CD4-positive, alpha-beta T cell treated with Interleukin-12 subunit alpha and Interleukin-12 subunit beta, for 1 hour (primary cell): ENCODE measurements at places on chromosomes 1 and 21.

DNA sequence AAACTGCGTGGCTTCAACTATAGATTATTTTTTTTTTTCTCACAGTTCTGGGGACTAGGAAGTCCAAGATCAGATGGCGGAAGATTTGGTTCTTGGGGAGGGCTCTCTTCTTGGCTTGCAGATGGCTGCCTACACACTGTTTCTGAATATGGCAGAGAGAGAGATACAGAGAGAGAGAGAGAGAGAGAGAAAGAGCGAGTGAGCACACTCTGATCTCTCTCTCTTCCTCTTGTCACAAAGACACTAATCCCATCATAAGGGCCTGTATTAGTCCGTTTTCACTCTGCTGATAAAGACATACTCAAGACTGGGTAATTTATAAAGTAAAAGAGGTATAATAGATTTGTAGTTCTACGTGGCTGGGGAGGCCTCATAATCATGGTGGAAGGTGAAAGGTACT lies 79.5 kb downstream of the IGSF21 start:
- no peak for DNase-seq

DNA sequence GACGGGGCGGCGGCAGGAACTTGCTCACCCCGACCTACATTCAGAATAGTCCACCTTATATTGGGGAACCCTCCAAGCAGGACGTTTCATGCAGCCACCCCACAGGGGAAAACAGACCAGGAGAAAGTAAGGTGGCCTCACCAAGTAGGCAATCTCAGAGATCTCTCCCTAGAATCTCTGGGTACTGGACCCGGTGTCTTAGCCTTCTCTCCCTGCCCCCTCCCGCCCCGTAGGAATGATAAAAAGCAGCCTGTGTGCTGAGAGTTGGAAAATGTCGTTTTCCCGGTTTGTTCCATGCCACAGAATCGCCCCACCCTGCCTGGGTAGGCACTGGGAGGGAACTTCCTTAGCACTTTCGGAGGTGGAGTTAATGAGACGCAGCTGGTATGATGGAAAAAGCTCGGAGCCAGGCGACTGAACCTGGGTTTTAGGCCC lies 789 bp upstream of the PTPN14 start:
- no peak for DNase-seq

DNA sequence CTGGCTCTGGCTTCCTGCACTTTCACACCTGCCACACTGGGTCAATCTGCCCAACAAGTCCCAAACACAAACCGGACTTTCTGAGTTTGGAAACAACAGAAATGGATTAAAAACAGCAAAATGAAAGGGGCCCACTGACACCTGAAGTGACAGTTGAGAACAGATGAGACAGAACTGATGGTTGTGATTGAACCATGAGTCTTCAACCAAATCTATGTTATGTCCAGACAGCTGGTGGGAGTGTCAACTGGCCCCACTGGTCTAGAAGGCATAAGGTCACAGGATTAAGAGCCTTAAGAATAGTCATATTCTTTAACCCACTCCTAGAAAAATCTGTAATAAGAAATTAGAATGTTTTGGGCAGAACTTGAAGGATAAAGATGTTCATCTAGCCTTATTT lies 13.0 kb upstream of the ATP13A2 start:
- DNase-seq = no peak

DNA sequence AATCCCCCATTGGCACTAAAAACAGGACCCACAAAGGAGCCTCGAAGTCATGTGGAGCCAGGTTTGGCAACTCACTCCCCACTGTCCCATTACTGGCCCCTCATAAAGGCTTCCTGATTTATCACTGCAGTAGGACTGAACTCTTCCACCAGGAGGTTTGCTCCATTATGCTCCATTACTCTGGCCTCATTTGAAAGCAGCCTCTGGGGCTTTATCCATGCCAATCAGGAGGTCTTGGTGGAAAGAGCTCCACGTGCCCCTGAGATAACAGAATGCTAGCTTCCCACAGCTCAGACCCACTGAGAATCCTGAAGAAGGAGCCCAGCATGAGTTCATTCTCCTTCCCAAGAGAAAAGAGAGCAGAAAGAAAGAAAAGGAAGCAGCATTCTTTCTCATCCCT lies 76.4 kb downstream of the HIVEP3 start:
- DNase-seq = no peak

GRCh38 chr1:92903765-92904164 lies 57.5 kb downstream of the DIPK1A start:
- DNase-seq = no peak

- no peak for DNase-seq
Measured at GRCh38 chr21:16587141-16587581, 857.4 kb downstream of the USP25 start.
